ENCODE measurements at places on chromosomes 4 and X.

- DNase-seq: no peak
Observed at GRCh38 chr4:123453061-123453680, 56.6 kb downstream of the SPRY1 start.

DNA sequence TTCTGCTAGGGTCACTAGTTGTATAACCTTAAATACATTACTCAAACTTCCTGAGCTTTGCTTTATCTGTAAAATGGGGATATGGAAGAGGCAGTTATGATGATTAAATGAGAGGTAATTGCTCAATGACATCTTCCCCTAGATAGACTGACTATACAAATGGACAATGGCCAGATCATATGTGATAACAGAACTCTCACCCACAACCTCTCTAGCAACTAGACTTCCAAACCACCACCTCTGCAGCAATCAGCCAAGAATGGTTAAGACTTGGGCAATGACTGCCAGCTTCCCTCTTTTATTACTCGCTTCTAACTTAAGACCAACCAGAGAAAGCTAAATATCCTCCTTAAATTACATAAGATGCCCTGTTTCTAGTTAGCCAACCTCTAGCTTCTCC is 2.9 kb upstream of the SEPSECS start:
- DNase-seq: no peak

DNA sequence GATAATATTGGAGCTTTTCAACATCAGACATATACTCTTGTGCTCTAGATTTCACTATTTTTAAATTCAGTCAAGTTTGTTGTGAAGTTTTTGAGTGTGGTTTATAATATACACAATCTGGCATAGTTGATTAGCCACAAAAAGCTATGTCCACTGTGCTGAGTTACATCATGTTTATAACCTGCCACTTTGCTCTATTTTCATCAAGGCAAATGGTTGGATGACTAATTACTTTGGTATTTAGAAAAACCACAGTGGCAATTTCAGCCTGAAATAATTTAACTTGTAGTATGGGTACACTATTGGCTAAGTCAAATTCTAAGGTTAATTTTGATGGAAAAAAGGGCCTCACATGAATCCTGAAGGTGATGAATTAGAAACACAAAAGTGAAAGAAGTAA is 262.6 kb downstream of the C4orf33 start:
- no peak for DNase-seq

GRCh38 chr4:15870079-15870478 is 68.5 kb downstream of the FGFBP1 start:
- DNase-seq: no peak

DNA sequence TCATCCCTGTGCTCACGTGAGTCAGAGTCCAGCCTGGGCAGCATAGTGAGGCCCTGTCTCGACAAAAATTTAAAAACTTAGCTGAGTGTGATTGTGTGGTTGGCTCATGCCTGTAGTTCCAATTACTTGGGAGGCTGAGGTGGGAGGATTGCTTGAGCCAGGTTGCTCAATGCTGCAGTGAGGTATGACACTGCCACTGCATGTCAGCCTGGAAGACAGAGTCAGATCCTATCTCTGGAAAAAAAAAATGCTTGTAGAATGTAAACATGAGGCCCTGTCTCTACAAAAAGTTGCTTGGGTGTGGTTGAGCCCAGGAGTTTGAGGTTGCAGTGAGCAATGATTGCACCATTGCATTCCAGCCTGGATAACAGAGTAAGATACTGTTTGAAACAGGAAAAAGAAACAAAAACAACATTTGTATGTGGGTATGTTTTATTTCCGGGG is 11.3 kb upstream of the YTHDC1 start:
- DNase-seq: no peak

DNA sequence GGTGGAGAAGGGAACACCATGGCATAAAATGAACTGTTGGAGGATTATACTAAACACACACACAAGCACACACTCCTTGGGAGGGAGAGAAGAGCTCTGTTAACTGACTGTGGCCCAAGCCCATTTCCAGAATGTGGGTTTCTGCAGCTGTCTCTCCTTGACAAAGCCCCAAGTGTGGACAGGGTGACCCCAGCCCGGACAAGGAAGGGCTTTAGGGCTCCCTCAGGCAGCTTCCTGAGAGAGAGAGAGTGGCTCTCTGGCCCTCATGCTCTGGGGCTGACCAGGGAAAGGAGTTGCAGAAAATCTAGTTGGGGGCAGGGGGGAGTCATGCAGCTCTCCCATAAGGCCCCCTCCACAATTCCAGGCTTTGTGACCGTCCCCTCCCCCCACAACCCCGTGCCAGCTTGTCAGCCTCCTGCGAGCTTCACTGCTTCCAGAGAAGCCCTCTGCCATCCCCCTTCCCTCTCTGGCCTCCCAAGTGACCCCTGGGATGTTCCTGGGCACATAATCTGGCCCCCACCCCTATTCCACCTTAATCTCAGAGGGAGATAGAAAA is 590 bp downstream of the ARHGEF9 start:
- DNase-seq: no peak

- DNase-seq: no peak
Observed at GRCh38 chr4:176422001-176422400, 102.2 kb downstream of the SPCS3 start.

- DNase-seq: no peak
Observed at GRCh38 chr4:177964061-177964460, 521.8 kb upstream of the AGA start.

- no peak for DNase-seq
Observed at GRCh38 chrX:290476-291166, 9.4 kb downstream of the PLCXD1 start.

- peak; percentile 84 for DNase-seq
Observed at GRCh38 chr4:139556724-139557555, 921 bp upstream of the SETD7 start.

GRCh38 chr4:123749383-123749782 is 352.8 kb downstream of the SPRY1 start:
- no peak for DNase-seq

DNA sequence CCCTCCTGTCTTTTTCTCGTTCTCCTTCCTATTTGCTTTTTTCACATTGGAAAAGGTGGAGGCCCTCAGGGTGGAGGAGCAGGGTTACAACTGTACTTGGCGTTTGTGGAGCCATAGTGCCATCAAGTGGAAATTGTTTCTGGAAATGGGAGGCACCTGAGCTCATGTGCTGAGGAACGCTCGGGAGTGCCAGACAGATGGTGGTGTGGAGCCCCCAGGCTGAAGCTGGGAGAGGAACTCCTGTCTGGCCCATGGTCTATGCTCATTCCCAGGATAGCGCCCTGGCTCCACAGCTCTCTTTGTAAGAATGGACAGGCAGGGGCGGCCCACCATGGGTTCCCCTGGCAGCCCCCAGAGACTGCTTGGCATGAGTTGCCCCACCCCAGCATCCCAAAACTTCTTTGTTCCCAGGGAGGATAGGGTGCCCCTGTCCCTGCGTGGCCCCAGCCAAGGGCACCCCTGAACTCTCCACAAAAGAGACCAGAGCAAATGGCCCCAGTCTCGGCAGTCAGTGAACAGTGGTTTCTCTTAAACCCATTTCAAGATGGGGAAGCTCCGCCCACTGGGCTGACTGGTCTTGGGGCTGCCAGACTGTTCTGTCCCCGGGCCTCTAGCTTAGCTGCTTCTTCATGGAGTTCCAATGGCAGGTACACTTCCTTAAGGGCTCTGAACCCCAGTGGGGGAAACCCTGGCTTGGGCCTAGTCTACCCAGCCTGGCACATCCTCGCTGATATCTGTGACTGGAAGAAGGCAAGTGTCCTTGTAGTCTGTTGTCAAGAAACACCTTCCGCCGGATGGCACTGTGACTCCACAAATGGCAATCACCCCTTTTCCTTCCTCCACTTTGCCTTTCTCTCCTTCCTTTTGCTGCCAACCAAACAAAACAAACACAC is 70.1 kb downstream of the NBDY start:
- no peak for DNase-seq

DNA sequence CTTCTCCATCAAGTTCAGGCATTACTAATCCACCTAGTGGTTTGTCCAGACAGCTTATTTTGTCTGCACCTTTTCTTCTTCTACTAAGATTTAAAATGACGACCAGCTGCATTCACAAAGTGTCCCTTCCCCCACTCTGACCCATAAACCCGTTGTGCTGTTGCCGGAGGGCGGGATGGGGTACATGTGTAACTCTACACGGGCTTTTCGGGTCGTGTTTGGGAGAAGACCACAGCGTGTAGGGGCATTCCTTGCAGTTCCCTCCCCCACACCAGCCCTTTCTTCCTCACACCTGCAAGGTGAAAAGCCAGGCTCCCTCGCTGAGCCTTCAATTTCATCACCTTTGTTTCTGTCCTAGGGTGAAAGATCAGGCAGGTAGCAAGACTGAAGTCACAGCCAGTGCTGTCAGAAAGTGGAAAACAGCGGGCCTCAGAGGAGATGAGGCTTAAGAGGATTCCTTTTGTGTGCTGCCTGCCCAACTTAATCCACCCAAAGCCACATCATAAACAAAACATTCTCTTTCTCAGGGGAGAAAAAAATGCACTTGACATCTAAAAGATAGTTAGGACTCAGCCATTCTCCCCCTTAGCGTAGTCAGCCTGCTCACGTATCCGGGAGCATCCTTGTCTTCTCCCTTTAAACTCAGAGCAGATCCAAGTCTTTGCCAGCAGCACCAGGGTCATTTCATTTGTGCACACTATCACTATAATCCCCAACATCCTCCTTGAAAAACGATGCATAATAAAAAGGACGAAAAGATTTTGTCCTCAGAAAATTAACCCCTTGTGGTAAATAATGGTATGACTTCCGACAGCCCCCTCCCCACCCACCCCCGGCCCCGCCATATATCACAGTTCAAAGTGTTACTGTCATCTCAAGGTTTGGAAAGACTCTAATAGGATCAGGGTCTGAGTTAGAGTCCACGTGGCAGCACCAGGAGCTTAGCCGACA is 599.0 kb downstream of the RAB28 start:
- DNase-seq: no peak

DNA sequence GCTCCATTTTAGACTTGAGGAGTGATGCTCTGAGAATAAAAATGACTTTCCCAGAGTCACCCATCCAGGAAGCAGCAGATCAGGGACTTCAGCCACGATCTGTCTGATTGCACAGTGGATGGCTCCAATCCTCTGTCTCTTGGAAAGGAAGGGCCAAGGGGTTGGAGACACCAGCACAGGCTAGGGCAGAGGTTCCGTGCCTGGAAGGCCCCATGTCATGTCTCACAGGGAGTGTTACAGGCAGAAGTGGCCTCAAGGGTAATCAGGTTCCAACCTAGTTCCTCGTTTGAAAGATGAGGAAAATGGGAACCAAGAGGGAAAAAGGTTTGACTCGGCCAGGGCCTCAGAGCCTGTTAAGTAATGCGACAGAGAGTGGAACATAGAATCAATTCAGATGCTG is 160.0 kb downstream of the EFNB1 start:
- DNase-seq: no peak

GRCh38 chr4:99617374-99617773 is 40.3 kb downstream of the C4orf54 start:
- DNase-seq: no peak

GRCh38 chrX:47215291-47215900 is 3.1 kb upstream of the CDK16 start:
- no peak for DNase-seq

DNA sequence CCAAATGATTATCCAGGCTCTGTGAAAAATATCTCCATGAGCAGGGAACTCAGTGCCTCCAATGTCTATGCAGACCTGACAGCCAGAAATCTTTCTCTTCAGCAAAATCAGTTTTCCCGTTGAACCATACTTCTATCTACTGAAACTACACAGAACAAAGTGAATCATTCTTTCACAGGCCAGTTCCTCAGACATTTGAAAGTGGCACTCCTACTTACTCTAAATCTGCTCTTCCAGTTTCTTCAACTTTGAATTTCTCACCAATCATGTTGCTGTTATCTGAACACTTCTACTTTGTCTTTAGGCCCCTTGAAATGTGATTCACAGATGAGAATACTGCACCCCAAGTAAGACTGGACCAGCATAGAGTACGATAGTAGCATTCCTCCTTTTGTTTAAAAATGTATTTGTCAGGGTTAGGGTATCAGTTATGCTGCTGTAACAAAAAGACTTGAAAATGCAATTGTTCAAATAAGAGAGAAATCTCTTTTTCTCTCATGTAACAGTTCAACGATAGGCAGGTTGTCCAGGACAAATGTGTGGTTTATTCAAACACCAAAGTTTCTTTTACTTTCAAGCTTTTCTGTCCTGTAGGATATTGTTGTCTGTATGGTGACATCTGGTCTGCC is 210.6 kb upstream of the KLF3 start:
- DNase-seq: no peak

DNA sequence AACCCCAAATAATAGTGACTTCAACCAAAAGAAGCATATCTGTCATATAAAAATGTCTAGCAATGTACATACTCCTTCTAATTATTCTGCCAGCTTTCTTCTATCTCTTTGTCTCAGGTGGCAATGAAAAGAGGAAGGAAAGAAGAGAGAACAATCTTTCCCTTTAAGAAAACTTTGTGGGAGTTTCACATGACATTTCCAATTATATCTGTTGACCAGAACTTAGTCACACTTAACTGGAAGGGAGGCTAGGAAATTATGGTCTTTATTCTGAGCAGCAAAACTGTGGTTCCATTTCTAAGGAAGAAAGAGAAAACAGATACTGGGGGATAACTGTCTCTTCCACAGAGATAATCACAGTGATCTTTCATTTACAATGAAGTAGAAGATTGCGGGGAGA is 12.9 kb upstream of the MAOA start:
- no peak for DNase-seq

DNA sequence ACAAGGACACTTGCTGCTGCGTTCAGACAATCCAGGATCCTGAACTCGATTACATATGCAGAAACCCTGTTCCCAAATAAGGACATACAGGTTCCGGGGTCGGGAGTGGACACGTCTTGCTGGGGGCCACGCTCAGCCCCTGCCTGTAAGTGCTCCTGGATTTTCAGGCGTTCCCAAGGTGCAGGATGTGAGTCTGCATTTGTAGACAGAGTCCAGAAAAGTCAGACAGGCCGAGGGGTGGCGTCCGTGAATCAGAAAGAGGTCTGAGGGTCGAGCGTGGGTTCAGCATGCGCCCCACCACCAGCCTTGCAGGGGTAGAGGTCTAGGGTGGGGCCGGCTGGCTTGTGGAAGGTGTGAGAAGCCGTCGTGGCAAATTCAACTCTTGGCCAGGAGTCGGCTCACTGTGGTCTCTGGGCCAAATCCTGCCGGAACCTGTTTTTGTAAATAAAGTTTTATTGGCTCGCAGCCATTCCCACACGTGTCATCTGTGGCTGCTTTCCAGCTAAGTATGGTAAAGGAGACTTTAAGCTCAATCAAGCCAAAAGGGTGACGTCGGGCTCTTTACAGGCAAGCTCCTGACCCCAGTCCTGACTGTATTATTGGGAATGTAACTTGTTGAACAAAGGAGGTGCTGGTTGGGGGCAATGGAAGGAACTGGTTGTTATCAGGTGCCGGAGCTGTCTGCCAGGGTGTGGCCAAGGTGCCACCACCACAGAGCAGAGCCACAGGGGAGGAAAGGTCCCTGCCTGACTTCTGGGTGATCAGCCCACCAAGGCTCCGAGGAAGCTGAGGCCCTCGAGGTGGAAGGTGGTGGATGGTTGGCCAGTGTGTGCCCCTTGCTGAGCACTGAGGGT is 7.4 kb downstream of the DOK7 start:
- no peak for DNase-seq

GRCh38 chr4:85761803-85762528 is 287.0 kb downstream of the ARHGAP24 start:
- no peak for DNase-seq

- no peak for DNase-seq
Observed at GRCh38 chr4:73485596-73485995, 4.1 kb downstream of the AFM start.

GRCh38 chrX:66203114-66203513 is 39.1 kb downstream of the HEPH start:
- no peak for DNase-seq

GRCh38 chr4:87339440-87339839 is 16.8 kb upstream of the HSD17B13 start:
- no peak for DNase-seq
